ENCODE measurements at places on chromosomes 1 and 21.

- DNase-seq = no peak
Observed at GRCh38 chr1:165927169-165927568, 99.8 kb downstream of the UCK2 start.

DNA sequence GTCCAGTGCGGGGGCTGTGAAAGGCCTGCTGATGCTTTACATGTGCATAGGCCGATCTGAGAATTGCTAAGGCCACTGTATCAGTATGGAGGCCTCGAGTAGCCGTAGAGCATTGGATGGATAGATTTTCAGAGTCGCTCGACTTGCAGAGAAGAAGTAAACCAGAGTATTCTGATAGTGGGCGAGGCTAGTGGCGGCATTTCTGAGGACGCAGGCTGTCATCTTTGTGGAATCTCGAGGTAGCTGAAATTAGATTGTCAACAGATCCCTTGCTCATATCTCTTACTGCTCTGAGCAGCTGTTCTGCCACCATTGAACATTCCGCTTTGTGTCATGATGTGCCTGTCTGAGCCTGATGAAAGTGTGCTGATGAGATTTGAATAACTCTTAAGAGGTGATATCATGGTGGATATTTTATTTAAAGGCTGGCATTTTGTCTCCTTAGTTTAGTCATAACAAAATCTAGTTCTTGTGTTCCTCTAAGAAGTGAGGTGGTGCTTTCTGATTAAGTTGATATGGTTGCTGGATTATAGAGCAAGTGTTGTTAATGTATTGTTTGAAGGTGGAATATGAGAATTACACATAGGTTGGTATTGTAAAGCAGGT, 1.5 kb downstream of the KIF1B start:
- no peak for DNase-seq

DNA sequence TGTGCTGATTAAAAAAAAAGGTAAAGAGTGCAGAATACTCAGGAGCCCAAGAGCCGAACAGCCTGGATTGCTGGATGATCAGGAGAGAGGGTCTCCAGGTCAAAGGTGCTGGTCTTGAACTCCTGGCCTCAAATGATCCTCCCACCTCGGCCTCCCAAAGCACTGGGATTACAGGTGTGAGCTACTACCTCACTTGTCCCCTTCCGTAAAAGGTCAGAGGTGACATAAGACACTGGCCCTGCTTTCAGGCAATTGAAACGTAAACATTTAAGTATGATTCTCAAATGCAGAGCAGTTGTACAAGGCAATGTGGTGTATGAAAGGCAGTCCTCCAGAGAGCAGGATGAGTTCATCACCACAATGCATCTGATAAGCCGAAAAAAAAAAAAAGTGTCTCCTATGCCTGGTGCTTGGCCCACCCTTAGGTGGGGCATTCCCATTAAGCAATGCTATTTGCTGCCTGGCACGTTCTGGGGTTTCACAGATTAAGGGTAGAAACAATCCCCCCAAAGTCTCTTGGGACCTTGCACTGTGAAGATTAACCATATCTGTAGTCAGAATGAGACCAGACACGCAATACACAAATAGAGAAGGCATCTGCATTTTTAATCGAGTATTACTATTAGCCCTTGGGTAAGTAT, 47.7 kb downstream of the PARP1 start:
- DNase-seq = no peak

GRCh38 chr21:40846103-40846502, 855 bp downstream of the DSCAM start:
- DNase-seq = no peak

DNA sequence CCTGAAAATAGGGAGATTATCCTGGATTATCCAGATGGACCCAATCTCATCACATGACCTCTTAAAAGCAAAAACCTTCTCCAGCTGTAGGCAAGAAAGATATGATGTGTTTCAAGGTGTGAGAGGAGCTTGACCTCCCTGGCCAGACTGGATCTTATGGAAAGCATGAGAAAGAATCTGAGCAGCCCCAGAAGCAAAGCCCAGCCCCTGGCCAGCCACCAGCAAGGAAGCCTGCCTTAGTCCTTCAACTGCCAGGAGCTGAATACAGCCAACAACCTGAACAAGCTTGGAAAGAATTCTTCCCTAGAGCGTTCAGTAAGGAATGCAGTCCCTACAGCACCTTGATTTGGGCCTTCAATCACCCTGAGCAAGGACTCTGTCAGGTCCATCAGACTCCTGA, 375.0 kb upstream of the CHRM3 start:
- DNase-seq = no peak

- no peak for DNase-seq
Observed at GRCh38 chr1:12127206-12127810, 39.5 kb upstream of the TNFRSF1B start.

GRCh38 chr1:19363536-19364152, 51.5 kb downstream of the SLC66A1 start:
- DNase-seq = no peak

- no peak for DNase-seq
Observed at GRCh38 chr1:180152588-180152987, 2.1 kb upstream of the QSOX1 start.

GRCh38 chr1:151372058-151372934, at the start of gene SELENBP1:
TSS of gene SELENBP1 (minus strand) at chr1:151372705. CDS start at chr1:151372641, 64 bp downstream.
- DNase-seq = no peak

- peak; percentile 77 for DNase-seq
Observed at GRCh38 chr1:6497215-6497866, 5.9 kb upstream of the PLEKHG5 start.

DNA sequence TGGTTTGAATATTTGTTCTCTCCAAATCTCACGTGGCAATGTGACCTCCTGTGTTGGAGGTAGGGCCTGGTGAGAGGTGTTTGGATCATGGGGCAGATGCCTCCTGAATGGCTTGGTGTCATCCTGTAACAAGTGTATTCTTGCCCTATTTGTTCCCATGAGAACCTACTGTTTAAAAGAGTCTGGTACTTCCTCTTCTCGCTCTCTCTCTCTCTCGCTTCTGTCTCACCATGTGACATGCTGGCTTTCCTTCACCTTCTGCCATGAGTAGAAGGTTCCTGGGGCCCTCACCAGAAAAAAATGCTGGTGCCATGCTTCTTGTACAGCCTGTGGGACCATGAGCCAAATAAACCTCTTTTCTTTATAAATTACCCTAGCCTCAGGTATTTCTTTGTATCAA, 8.4 kb upstream of the PAXBP1 start:
- no peak for DNase-seq

DNA sequence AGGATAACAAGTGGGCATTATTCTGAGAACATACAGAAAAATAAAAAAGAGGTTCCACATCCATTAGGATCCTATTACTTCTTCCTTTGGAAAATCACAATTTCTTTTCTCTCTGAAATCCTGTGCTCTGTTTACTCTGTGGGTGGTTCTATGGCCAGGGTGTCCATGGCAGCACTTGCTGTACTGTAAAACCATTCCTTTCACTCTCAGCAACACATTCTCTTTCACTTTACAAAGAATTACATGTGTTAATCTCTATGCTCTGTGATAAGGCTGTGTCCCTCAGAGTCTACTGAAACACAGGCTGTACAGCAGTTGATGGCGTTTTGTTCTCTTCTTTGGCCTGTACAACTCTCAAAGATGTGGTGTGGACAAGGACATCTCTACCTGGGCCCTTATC, 524.1 kb downstream of the PTBP2 start:
- no peak for DNase-seq

DNA sequence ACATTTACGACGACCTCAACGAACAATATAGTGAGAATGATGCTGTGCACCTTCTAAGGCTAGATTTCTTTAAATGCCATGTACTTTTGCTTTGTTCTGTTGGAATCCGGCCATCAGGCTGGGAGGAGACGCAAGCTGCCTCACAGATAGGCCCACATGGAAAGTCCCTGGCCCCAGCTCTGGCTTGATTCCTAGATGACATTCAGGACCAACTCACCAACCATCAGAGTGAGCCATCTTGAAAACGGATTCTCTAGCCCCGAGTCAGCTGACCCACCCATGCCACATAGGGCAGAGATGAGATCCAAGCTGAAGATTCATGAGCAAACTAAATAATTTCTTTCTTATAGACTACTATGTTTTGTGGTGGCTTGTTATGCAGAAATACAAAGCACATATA, 164.4 kb downstream of the ZNF281 start:
- no peak for DNase-seq

- DNase-seq = no peak
Observed at GRCh38 chr1:65083263-65083896, 64.6 kb upstream of the AK4 start.

GRCh38 chr1:231855926-231856325, 229.3 kb downstream of the DISC1 start:
- DNase-seq = no peak

DNA sequence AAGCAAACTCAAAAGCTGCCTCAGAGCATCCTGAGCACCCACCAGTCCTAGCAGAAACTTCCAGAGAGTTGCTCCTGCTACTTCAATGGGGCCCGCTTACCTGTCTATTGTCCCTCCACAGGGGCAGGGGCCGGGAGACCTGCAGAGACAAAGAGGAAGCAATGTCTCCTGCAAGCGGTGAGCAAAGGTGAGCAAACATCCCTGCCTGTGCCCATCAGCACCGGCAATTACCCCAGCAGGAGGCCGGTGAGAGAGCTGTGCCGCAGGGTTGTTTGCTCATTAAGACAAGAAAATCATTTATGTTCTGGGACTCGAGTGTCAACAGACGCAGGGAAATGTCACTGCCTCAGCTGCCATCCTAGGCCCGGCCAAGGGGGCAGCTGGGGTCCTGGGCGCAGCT, 53.8 kb upstream of the TARDBP start:
- no peak for DNase-seq

GRCh38 chr21:35321322-35322200, 272.5 kb upstream of the RUNX1 start:
- no peak for DNase-seq

- no peak for DNase-seq
Observed at GRCh38 chr1:84300501-84300900, 1.0 kb upstream of the SAMD13 start.

GRCh38 chr1:172661107-172661506, 2.2 kb downstream of the FASLG start:
- no peak for DNase-seq
